Fibroblast of skin of right quadriceps (primary cell): ENCODE measurements at places on chromosomes 1 and 21.

GRCh38 chr1:6014130-6014999 lies 22.1 kb upstream of the NPHP4 start:
- no peak for DNase-seq

- no peak for DNase-seq
Measured at GRCh38 chr1:23451441-23451840, 26.9 kb upstream of the TCEA3 start.

DNA sequence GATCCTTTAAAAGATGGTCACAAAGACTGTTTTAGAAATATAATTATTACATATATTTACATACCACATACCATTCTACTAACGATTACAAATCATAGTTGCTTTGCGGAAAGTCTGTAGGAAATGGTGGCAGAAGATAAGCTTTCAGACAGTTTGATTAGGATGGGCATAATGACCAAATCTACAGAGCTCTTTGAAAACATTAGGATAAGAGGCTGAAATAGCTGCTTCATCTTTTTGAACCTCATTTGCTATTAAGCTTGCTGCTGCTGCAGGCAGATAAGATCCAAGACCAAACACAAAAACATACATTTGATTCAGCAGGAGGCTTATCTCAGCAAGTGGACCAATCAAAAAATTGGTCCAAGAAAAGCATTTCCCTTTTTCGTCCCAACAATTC lies 47.1 kb downstream of the DDAH1 start:
- no peak for DNase-seq

GRCh38 chr21:14488672-14489204 lies 57.4 kb downstream of the SAMSN1 start:
- no peak for DNase-seq

- DNase-seq: no peak
Measured at GRCh38 chr1:41401899-41402298, 40.7 kb downstream of the FOXO6 start.

DNA sequence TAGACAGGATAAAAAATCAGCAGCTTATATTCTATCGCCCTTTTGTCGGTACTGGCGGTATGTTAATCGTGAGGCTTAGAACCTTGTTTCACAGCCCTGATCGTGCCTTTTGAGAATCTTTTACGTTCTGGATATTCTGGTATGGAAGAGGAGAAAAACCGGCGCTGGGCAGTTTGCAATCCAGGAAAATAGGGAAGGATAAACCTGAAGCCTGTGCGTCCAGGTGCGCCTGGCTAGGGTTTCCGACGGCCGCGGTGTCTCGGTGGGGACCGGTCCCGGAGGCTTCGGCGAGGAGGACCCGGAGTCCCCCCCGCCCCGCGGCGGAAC lies 258 bp upstream of the SYPL2 start:
- no peak for DNase-seq

DNA sequence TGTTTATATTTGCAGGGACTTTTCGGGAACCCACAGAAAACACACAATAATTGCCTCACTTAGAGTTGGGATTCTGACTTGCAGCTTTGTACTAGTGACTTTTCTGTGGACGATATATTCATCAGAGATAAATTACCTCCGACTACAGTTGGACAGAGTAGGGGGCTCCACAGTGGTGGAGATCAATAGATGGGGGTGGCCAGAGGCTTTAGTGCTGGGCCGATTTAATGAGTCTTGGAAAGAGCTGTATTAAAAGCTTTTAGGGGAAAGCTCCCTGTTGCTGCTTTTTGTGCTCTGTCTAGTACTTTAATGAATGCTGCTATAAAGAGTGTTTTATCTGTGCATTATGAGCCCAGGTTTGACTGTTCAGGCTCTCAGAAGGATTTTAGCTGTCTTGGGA lies 359.2 kb upstream of the DPYD start:
- DNase-seq: no peak

DNA sequence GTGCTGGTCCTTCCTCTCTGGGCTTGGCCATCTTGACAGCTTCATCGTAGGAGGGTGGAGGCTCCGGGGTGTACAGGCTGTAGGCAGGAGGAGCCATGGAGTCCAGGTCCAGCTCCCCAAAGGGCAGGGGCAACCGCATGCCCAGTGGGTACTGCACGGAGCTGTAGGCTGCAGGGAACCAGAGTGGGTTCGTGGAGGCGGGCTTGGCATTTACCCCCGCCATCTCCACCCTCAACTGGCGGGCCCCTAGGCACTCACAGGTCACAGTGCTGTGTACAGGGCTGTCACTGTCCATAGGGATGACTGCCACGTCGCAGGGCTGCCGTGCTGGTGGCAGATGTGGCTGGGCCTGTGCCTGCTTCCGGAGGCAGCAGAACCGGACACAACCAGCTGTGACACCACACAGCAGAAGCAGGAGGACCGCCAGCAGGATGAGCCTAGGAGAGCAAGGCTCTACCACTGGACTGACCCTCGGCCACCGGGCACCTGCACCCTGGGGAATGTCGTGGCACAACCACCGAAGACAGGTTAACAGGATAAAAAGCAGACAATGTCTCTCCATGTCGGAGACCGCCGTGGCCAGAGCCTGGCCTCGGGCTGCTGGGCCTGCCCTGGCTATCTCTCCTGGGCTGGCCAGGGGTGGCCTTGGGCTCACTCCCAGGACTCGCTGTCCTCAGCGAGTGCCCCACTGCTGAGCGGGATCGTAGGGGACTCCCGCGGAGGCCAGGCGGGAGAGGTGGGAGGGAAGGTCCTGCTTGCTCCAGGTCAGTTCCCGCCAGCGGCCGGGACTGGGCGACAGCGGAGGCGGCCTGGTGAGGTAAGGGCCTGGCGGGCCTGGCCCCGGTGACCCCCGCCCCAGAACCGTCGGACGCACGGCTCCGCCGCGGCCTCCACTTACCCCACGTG lies 831 bp downstream of the TMEM52 start:
- DNase-seq: no peak

GRCh38 chr1:105664495-105664894 lies 1392.0 kb upstream of the PRMT6 start:
- DNase-seq: no peak

- DNase-seq: peak; percentile 18
Measured at GRCh38 chr1:21206117-21206516, 29.4 kb upstream of the EIF4G3 start.
